Bronchial epithelial cell (primary cell): ENCODE measurements at places on chromosomes 5 and 9.
A peak's percentile ranks its signal among the peaks of the same experiment; 100 is the strongest.

GRCh38 chr9:132367613-132368313 is 13.0 kb upstream of the SETX start:
- peak; percentile 39 for DNase-seq

DNA sequence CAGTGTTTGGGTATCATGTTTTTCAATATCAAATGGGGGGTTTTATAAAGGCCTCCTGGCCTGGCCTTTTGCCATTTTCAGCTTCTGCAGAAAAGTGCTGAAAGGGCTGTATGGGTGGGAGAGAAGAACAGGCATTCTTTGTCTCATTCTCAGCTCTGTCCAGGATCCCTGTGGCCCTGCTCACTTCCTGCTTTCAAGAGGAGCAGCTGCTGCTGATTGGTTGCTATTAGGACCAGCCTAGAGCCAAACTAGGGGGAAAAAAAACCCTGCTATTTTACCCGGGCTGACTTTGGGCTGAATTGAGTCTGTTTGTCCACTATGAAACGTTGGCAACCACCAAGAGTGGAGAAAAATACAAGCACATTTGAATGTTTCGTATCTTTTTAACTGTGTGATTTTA is 117.1 kb downstream of the CMYA5 start:
- DNase-seq = no peak

DNA sequence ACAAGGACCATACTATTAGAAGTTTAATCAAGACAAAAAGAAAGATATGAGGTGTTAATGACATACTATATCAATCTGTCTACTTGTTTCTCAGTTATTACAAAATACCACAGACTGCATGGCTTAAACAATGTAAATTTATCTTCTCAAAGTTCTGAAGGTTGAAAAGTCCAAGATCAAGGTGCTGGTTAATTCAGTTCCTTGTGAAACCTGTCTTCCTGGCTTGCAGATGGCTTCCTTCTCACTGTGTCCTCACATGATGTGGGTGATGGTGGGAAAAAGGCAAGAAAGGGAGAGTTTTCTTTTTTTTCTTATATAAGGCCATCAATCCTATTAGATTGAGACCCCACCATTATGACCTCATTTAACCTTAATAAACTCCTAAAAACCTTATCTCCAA is 15.6 kb upstream of the SPINK14 start:
- DNase-seq = no peak

GRCh38 chr5:56356121-56356835 is 123.1 kb upstream of the ANKRD55 start:
- peak; percentile 47 for DNase-seq

- no peak for DNase-seq
Measured at GRCh38 chr5:72883850-72884249, 67.4 kb downstream of the TNPO1 start.

- DNase-seq = no peak
Measured at GRCh38 chr9:134195558-134195957, 31.2 kb upstream of the RNU6ATAC start.

DNA sequence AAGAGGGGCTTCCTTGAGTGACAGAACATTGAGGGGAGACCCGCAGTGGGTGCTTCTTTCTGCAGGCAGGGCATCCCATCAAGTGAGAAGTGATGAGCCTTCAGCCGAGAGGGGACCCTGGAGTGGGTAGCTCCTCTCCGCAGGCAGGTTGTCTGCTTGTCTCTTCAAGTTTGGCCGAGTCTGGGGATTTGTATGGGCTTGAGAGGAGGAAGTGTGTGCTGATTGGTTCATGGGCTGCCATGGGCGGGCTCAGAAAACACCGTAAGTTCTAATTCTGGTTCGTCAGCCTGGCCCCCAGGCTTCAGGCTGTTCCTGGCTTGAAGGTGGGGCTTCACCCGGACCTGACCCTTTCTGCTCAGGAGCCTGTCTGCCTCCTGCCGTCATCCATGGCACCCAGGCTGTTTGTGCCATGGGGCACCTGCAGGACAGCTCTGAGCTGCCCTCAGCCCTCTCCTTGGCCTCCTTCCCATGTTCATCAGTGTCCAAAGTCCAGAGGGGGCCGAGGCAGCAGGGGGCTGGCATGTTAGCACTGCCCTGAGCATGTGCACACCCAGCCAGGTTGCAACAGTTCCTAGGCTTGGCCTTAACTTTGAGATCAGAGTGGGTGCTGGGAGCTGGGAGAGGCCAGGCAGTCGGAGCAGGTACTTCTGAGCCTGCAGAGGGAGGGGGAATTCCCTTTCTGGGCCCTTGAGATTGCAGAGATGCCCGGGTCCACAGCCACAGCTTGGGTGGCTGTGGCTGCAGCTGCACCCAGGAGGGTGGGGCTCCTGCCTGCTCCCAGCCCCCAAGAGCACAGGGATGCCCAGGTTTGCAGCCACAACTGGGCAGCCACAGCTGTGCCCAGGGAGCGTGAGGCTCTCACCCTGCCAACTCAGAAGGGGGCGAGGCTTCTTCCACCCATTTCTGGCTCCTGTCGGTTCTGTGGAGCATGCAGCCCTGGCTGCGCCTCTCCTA is 13.5 kb upstream of the DHFR start:
- no peak for DNase-seq

DNA sequence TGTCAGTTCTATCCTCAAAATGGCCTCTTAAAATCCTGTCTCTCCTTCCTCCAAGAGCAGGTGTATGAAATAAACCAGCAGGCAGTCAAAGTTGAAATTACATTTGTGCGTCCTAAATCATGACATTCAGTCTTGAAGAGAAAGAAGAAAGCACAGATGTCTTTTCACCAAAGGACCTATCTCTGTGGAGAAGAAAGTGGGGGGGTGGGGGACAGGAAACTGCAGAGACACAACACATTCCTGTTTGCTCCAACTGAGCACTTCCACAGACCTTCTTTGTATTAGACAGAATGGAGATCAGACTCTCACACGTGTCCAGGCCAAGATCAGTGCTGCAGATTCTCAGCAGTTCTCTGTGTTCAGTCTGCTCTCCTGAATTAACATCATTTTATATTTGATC is 471.9 kb upstream of the RGMB start:
- DNase-seq = no peak

DNA sequence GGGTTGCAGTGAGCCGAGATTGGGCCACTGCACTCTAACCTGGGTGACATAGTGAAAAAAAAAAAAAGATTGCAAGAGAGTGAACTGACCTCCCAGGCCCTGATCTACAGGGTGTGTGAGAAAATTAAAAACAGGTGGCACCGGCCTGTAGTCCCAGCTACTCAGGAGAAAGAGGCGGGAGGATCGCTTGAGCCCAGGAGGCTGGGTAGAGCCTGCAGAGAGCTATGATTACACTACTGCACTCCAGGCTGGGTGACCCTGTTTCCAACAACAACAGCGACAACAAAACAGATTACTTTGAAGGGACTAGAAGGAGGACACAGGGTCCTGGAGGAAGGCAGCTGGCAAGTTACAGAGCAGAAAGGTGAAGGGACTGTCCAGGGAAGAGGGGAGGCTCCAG is 42.2 kb upstream of the FABP6 start:
- no peak for DNase-seq
